ENCODE measurements at places on chromosomes 16 and 17.
A peak's percentile ranks its signal among the peaks of the same experiment; 100 is the strongest.

DNA sequence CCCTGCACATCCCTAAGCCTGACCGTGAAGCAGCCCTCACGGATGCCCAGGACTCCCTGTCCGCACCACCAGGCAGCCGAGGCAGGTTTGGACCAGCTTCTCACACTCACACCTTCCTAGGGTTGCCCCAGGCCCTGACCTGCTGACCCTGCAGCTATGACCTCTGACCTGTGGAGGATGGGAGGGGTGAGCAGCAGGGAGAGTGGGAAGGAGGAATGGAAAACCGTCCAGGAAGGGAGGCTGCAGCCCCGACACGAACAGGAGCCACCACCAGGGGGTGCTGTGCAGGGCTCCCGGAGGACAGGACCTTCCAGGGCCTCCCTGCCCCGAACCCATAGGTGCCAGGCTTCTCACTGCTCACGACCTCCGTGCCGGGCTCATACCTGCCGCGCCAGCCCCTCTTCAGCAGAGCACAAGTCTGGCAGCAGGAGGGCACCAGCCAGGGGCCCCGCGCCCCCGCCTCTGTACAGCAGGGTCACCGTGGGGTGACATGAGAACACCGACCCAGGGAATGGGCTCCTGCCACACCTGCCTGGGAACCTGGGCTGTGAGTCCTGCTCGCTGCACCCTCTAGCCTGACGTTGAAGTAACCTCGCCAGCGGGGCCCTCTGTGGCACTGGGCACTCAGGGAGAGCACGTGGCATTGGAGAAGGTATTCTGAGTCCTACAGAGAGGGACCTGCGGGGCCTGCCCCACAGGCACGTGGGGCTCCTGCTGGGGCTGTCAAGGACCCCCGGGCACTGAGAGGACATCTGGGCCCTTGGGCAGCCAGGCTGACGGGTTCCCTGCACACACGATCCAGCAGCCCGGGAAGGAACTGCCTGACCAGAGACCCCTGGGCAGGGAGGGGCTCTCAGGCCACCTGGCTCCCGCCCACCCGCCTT lies 37.6 kb downstream of the CTU2 start:
- peak; percentile 94 for DNase-seq

GRCh38 chr17:66337866-66338485 lies 35.6 kb downstream of the PRKCA start:
- no peak for DNase-seq

- DNase-seq, result no peak
Measured at GRCh38 chr16:58126451-58126961, 2.7 kb downstream of the CFAP20 start.

DNA sequence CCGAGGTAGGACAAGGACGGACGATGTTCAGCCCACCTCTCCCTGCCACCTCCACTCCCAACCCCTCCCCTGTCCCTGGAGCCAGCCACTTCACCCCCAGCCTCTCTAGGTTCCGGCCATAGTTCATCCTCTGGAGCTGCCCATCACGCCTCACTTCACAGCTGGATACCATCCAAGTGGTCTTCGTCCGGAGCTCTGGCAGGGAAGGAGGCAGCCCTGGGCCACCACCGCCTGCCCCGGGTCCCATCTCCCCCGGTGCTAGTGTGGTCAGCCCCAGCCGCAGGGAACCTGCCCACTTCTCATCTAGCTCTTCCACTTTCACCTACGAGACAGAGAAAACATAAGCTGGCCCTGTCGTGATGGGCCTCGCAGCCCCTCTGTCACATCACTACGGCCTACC lies 6.3 kb upstream of the GPS2 start:
- DNase-seq, result no peak

Measured in Calu3 (cell line).